Uterus (tissue), 4 donors: ENCODE measurements at places on chromosomes 3 and 15. TPM values are rescaled to one million over a fixed set of nuclear protein-coding genes. Genes with fewer than 3 reads are reported as not detected.

EBLN2 gene
- 4.7 TPM for total RNA-seq

DNA sequence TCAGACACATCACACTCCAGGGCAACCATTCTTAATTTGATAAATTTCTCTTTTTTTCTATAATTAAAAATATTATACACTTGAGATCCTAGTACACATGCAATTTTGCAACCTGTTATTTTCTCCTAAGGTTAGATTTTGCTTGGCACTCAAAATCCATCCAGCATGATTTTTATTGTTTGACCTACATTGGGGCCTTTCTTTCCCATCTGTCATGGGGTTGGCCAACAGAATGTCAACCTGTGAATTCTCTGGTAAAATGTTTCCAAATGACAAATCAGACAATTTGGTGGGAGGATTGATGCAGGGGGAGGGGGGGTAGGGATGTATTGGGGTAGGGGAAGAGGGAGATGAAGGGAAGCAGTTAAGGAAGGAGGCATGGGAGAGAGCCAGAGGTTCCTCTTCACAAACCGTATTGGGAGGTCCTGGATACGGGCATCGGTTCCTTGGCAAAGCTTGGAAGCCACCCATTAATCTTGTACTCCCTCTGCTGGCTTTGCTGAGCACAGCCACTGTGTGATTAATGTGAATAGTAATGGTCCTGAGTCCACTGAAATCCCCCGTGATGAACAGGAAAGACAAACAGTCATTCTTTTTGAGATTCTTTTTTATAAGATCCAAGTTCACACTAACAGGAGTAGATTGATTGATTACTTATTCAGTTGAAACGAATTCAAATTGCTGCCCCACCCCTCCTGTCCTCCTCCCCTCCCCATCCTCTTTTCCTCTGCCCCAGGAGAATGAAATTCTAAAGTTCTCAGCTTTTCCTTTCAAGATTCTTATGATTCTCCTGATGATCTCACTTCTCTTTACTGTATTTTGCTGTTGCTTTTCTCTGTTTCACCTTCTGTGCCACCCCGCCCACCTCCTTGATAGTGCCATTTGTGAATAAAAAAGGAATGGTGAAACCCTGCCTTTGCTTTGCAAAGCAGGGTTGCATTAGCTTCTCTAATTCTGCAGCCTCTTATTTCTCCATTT, 82.2 kb upstream of the SLC25A26 start:
- H3K4me1 ChIP-seq = no peaks in the 10 kb centered on the region
- H3K27me3 ChIP-seq = no peaks in the 10 kb centered on the region
- no peak overlapping the region for H3K4me3 ChIP-seq
- H3K36me3 ChIP-seq = no peaks in the 10 kb centered on the region
- no peak overlapping the region for H3K27ac ChIP-seq
- peak; percentile 22 for DNase-seq

DNA sequence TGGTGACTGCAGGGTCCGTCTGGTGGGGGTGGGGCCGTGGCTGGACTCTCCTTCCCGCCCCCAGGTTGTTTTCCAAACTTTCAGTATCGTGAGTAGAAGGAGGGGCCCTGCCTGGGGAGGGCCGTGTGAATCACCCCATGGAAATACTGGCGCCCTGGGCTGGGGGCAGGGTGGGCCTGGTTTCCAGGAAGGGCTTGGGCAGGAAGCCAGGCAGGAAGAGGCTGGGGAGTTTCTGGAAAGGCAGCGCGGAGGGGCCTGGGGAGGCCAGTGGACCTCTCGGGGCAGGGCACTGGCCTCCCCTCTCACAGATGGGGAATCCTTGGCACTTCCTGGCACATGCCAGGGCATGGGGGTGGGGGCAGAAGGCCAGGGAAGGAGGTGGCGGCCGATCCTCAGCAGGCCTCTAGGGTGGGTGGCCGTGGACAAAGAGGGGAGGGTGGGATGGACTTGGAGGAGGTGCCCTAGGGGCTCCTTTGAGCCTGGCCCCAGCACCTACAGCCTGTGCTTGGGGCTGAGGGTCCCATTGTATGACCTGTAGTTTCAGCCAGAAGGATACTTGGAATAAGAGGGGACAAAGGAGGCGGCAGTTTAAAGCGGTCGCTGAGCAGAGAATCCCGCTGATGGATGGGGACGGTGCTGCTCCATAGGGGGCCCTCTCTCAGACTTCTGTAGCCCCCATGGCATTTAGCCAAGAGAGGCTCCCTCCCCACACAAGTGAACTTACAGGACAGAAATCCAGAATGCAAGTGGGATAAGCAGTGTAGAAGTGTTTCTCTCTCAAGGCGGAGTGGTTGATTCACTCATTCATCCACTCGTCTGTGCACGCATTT, 56.5 kb upstream of the GATA2 start:
- H3K4me3 ChIP-seq = no peak overlapping the region
- DNase-seq = peak; percentile 76
- H3K27me3 ChIP-seq = no peaks in the 10 kb centered on the region
- no peaks in the 10 kb centered on the region for H3K4me1 ChIP-seq
- H3K36me3 ChIP-seq = no peaks in the 10 kb centered on the region

GRCh38 chr3:196903740-196904139, 36.0 kb downstream of the SENP5 start:
- no peak overlapping the region for H3K27ac ChIP-seq
- no peak for DNase-seq
- H3K4me1 ChIP-seq = no peaks in the 10 kb centered on the region
- no peak overlapping the region for H3K4me3 ChIP-seq

DNA sequence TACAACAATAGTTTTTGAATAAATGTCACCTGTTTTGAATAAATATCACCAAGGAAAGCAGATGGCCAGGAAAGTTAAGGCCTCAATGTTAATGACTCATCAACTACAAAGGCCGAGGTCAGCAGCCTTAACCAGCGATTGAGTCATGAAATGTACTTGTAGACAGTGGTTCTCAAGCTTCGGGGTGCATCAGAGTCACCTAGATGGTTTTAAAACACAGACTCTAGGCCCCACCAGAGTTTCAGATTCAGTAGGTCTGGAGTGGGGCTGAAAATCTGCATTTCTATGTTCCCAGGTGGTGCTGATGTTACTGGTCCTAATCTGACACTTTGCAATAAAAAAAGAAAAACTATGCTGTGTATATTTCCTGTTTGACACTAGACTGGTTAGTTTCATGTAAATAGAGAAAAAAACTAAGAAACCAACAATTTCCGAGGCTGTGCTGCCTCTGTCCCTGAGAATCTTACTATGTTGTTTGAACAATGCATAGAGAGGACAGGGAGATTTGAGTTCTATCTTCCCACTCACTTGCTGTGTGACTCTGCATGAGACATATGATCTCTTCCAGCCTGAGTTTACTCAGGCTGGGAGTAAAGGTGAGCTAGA, 9.8 kb downstream of the RAB27A start:
- no peak for DNase-seq
- H3K4me3 ChIP-seq = no peak overlapping the region
- no peak overlapping the region for H3K27ac ChIP-seq

GRCh38 chr3:44355362-44356033, 16.9 kb downstream of the TCAIM start:
- H3K36me3 ChIP-seq = no peaks in the 10 kb centered on the region
- no peaks in the 10 kb centered on the region for H3K27me3 ChIP-seq
- H3K4me3 ChIP-seq = no peak overlapping the region

DNA sequence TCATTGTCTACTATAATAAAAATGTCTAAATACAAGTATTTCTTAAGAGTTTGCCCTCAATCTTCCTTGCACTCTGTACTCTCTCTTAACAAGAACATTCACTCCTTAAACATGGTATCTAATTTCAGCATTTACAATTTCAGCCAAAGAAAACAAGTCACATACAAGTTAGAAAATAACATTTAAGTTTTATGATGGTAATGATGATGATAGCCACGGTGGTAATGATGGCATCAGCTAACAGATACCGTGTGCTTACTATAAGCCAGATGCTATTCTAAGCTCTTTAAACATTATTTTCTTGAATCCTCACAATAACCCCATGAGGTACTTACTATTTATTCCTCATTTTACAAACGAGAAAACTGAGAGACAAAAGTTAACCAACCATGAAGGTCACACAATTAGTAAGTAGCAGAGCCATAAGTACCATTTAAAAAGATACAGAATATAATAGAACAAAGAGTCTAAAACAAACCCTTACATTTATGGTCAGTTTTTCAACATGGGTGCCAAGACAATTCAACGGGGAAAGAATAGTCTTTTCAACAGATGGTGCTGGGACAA, 7.4 kb downstream of the SPICE1 start:
- H3K4me3 ChIP-seq = no peak overlapping the region
- H3K4me1 ChIP-seq = no peaks in the 10 kb centered on the region
- no peak overlapping the region for H3K27ac ChIP-seq
- H3K36me3 ChIP-seq = no peaks in the 10 kb centered on the region

- no peaks in the 10 kb centered on the region for H3K27me3 ChIP-seq
- H3K27ac ChIP-seq = no peak overlapping the region
- no peaks in the 10 kb centered on the region for H3K36me3 ChIP-seq
- H3K4me3 ChIP-seq = no peak overlapping the region
Measured at GRCh38 chr3:52400275-52400793, 44.6 kb downstream of the SEMA3G start.

CLDN16 gene
- total RNA-seq = not detected

- DNase-seq = no peak
- H3K36me3 ChIP-seq = no peaks in the 10 kb centered on the region
- H3K4me3 ChIP-seq = no peak overlapping the region
- peak overlapping the region; percentile 2 for H3K27ac ChIP-seq
Measured at GRCh38 chr15:101000271-101000681, 81.1 kb downstream of the LRRK1 start.

CCDC54 gene
- total RNA-seq = not detected

HIGD2B gene
- total RNA-seq = not detected

DNA sequence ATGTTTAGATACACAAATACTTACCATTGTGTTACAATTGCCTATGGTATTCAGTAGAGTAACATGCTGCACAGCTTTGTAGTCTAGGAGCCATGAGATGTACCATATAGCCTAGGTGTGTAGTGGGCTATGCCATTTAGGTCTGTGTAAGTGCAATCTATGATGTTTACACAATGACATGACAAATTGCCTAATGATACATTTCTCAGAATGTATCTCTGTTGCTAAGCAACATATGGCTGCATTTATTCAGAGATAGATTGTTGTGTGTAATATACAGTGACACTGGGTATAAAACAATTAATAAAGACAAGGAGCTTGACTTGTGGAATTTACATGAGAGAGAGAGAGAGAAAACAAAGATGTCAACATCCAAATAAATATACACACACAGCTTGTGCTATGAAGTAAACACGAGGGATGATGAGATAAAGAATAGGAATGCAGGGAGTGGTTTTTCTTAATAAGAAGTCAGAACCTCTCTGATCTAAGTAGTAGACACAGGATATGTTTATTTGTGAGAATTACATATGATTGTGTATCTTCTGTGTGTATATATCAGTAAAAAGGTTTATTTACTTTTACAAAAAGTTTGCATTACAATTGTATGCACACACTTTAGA, 110.0 kb downstream of the KCNAB1 start:
- no peaks in the 10 kb centered on the region for H3K36me3 ChIP-seq
- no peak for DNase-seq
- H3K27me3 ChIP-seq = no peaks in the 10 kb centered on the region
- H3K27ac ChIP-seq = no peak overlapping the region
- no peak overlapping the region for H3K4me3 ChIP-seq

DNA sequence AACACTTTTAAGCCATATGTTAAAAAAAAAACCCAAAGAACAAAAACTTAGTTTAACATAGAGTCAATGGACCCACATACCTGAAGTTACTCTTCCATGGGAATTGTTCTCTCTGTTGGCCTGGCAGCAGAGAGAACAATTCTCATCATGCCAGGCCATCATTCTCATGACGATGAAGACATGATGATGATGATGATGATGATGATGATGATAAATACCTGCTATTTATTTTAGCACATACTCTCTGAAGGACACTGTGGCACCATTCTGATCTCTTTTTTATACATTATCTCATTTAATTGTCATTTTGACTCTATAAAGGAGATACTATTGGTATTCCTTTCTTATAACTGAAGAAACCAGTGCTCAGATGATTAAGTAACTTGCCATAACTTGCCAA, 366.9 kb downstream of the MFSD1 start:
- no peak for DNase-seq
- H3K4me1 ChIP-seq = no peaks in the 10 kb centered on the region
- H3K27ac ChIP-seq = no peak overlapping the region
- H3K27me3 ChIP-seq = no peaks in the 10 kb centered on the region
- H3K4me3 ChIP-seq = no peak overlapping the region

TRAIP gene
- total RNA-seq = 5.9 TPM

DNA sequence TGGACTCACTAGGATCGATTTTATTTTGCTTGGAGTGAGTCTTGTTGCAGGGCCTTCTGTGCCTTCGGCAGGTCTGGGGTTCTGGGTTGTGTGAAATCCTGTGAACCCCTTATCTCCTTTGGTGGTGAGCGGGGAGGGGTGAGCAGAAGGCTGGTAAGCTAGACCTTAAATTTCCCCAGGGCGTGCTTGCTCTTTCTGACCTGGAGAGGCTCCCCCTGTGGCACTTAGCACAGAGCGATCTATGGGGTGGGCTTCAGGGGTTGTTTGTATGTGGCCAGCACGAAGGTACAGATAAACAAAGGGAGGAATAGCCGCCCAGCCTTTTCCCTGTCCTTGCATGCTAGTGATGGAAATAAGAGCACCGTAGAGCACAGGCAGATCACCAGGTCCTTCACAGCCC, 11.8 kb downstream of the CACNA2D3 start:
- no peak for DNase-seq
- no peaks in the 10 kb centered on the region for H3K36me3 ChIP-seq
- H3K27me3 ChIP-seq = no peaks in the 10 kb centered on the region
- H3K4me1 ChIP-seq = no peaks in the 10 kb centered on the region
- H3K4me3 ChIP-seq = no peak overlapping the region

- no peaks in the 10 kb centered on the region for H3K36me3 ChIP-seq
- DNase-seq = no peak
- no peak overlapping the region for H3K4me3 ChIP-seq
- no peak overlapping the region for H3K27ac ChIP-seq
- no peaks in the 10 kb centered on the region for H3K27me3 ChIP-seq
Measured at GRCh38 chr15:62833646-62834045, 208.9 kb upstream of the TPM1 start.

- H3K27ac ChIP-seq = no peak overlapping the region
- no peaks in the 10 kb centered on the region for H3K4me1 ChIP-seq
- H3K4me3 ChIP-seq = no peak overlapping the region
- H3K27me3 ChIP-seq = no peaks in the 10 kb centered on the region
- DNase-seq = no peak
Measured at GRCh38 chr15:38897551-38897950, 332.9 kb upstream of the RASGRP1 start.

BRPF1 gene
- total RNA-seq = 22.6 TPM

- no peak overlapping the region for H3K4me3 ChIP-seq
- no peak for DNase-seq
- no peaks in the 10 kb centered on the region for H3K4me1 ChIP-seq
Measured at GRCh38 chr3:116200956-116201690, 244.2 kb downstream of the LSAMP start.

NDUFB4 gene
- total RNA-seq = 17.8 TPM

GRCh38 chr15:70493376-70493775, 270.0 kb downstream of the UACA start:
- no peak overlapping the region for H3K27ac ChIP-seq
- no peak for DNase-seq

- peak overlapping the region; percentile 68 for H3K4me3 ChIP-seq
- no peaks in the 10 kb centered on the region for H3K27me3 ChIP-seq
- no peaks in the 10 kb centered on the region for H3K36me3 ChIP-seq
- DNase-seq = no peak
- no peaks in the 10 kb centered on the region for H3K4me1 ChIP-seq
- peak overlapping the region; percentile 94 for H3K27ac ChIP-seq
Measured at GRCh38 chr3:44339181-44340057, 853 bp downstream of the TCAIM start.

TNIK gene
- total RNA-seq = 1.5 TPM
